Left renal pelvis (tissue), 4 donors: ENCODE measurements at places on chromosomes 3 and 15. TPM values are rescaled to one million over a fixed set of nuclear protein-coding genes. Genes with fewer than 3 reads are reported as not detected.

ZNF770 gene
- 81.2 TPM for polyA plus RNA-seq

DAPK2 gene
- polyA plus RNA-seq = 8.1 TPM

DNA sequence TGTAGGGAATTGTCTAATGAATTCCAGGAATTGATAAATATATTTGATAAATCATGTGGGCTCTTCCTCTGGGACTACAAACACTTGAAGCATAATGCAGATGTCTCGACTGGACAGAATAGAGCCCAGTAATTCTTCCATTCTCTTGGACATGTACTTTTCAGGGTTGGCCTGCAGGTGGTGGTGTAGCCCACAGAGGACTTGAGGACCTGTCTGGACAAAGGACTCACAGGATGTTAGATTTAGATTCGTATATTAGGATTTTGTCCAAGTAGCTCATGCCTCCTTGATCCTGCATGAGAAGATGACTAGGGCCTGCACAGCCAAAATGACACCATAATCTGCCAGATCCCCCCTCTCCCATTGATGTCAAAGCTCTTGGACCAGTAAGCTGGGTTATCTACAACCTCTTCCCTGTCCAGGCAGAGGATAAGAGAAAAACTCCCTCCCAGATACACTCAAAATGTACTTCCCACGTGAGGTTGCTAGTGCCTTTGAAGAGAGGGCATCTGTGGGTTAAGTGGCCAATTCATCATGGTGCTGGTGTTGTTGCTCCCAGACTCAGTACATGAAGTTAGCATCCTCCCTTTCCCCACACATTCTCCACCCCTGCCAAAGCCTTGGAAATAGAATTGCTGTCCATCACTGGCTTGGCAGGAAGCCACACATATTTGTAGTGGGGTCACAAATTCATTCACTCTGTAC lies 88.6 kb upstream of the ZNF280D start:
- no peak for DNase-seq

DNA sequence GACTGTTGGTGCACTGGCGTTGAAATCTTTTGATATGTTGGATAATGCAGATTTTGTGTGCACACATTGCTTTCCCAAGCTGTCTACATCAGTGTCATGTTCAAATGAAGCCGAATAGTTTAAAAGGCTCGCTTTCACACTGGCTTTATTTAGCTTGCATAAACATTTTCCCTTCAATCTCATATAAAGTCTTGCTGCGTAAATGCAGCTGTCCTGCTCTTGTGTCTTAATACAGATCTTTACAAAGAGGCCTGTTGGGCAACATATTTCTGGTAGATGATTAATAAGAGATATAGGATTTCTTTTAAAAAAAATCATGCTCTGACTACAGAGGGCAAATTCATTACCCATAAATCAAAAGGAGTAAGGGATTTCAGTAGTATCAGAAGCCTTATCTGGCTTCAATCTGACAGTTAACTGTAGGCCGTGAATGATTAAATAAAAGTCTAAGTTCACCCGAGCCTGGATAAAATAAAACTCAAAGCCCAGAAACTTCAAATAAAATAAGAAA lies 937.2 kb downstream of the FHIT start:
- DNase-seq = no peak

GRCh38 chr3:155449613-155450267 lies 156.3 kb upstream of the STRIT1 start:
- DNase-seq = no peak

- no peak for DNase-seq
Observed at GRCh38 chr3:153617463-153617862, 455.4 kb downstream of the RAP2B start.
